ENCODE measurements at places on chromosomes 1 and 21.
A peak's percentile ranks its signal among the peaks of the same experiment; 100 is the strongest.

DNA sequence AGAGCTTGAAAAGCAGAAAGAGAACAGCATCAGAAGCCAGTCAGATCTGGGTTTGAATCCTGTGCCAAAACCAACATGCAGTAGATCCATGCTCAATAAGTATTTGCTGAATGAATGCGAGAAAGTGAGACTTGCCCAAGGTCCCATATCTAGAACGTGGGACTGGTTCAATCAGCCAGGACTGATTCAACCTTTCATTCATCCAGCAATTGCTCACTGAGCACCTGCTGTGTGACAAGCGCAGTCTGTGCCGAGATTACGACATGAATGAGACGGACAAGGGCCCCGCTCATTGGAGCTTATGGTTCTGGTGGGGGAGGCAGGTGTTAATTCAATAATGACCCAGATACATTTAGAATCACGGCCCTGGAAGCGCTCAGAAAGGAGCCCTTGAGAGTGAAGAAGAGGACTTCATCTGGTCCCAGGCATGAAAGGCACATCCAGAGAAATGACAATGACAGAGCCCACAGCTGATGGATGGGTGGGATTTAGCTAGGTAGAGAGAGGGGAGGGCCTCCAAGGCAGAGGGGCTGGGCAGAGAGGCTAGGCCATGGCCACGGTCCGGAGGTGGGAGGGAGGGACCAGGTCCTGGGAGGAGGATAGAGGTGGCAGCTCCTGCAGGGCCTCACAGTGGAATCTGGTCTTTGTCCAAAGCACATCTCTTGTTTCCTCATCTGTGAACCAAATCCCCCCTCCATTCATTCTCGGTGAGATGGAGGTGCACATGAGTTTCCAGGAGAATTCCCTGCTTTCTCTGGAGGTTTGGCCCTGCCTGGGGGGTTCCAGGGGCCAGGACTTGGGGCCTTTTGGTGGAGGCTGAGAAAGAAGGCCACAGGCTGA is 4.2 kb upstream of the FAM131C start:
- no peak for DNase-seq

DNA sequence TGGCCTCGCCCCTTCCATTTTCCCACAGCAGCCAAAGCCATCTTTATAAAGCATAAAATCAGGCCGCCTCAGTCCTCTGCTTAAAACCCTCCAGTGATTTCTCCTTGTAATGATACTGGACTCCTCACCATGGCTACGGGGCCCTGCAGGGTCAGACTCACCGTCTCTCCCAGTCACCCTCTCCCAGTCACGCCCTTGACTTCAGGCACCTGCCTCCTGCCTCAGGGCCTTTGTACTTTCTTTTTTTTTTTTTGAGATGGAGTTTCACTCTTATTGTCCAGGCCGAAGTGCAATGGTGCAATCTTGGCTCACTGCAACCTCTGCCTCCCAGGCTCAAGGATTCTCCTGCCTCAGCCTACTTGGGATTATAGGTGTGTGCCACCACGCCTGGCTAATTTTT is 47.8 kb downstream of the PIK3CD start:
- DNase-seq = no peak

GRCh38 chr1:39898648-39899603 is 2.8 kb downstream of the MYCL start:
- peak; percentile 51 for DNase-seq

GRCh38 chr1:147821883-147822282 is 61.5 kb upstream of the GJA5 start:
- DNase-seq = no peak

DNA sequence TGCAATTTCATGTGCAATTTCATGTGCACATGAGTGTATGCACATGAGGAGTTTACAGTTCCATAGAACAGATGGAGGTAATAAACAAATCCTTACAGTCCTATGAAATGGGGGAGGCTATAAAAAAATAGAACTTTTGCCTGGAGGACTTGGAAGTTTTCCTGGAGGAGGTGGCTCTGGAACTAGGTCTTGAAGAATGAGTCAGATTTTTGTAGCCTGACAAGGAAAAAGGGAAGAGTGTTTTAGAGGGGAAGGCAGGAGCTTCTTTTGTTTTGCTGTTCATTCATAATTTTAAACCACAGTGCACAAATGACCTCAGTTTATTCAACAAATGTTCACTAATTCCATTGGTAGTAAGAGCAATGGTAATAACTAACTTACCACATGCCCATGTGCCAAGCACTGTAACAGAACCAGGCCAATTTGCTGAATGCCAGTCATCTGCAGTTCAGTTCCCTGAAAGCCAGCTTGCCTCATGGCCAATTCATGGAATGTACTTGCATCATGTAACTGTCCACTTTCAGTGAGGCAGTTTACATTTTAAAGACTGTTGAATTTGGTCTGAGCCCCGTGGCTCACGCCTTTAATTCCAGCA is 2.7 kb downstream of the DIO1 start:
- no peak for DNase-seq

DNA sequence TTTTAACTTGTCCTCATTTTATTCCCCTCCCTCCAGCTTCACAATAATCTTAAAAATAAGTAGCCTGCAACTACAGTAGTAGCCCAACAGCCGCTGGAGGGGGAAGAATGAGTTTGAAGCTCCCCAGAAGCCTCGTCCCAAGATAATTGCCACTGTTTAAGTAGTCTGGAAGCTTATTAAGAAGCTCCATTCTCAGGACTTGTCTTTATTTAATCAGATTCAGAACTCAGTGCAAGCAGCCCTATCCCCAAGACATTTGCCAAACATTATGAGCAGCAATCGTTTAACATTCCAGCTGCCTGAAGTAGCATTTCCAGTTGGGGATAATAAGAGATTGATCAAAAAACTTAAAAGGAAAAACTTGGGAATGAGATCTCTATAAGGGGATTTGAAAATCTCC is 106.0 kb downstream of the URB2 start:
- no peak for DNase-seq

DNA sequence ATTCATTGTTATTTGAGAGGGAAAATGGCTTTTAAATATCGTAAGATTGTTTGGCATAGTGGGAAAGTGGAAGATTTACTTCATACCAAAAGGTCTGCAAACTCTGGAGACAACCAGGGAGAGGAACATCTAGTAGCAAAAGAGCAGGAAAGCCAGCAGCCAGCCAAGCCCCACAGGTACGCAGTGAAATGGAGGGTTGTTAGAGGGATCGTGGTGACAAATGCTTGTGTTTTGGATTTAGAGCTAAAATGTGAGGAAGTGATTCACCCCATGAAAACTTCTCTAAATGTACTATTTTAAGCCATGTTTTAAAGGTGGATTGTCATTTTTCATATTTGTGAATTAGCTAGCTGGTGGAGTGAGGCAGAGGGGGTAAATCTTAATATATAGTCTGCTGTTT is 69.3 kb downstream of the RPS6KC1 start:
- DNase-seq = no peak

- DNase-seq = no peak
Observed at GRCh38 chr1:216726435-216726834, 3.2 kb upstream of the ESRRG start.

- peak; percentile 75 for DNase-seq
Observed at GRCh38 chr1:147641695-147642592, 28.4 kb downstream of the ACP6 start.

GRCh38 chr1:246689409-246690008 is 34.7 kb upstream of the SCCPDH start:
- DNase-seq = peak; percentile 91

DNA sequence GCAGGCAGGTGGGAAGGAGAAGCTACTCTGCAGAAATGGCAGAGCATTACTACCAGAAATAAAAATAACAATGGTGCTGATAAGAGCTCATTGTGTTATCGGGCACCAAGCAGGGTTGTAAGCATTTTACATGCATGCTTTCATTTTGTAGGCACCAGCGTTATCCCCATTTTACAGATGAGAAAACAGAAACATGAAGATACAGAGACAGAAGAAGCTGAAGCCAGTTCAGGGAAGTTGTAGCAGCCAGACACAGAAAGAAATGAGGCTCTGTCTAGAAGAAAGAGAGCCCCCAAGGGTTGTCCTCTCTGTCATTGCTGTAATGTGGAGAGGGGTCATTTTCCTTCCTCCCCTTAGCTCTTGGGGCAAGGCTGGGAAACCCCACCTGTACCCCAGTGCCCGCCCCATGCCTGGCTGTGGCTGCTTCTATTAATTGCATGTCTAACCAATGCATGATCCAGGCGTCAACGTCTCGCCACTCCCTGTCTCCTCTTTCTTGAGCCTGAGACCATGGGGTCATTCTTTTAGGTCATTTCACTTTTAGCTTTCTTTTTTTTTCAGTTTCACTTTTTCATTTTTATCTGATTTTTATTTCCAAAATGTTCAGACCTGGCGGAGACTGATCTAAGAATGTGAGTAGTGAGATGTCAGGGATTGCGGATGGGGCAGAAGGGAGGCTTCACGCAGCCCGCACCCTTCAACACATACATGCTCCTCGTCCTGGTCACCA is 6.8 kb downstream of the OLIG1 start:
- no peak for DNase-seq

- no peak for DNase-seq
Observed at GRCh38 chr1:111769517-111770146, 13.9 kb downstream of the DDX20 start.

Data from colonic mucosa (tissue), 4 donors.